GM12864 (cell line): ENCODE measurements at places on chromosomes 13 and 19.

DNA sequence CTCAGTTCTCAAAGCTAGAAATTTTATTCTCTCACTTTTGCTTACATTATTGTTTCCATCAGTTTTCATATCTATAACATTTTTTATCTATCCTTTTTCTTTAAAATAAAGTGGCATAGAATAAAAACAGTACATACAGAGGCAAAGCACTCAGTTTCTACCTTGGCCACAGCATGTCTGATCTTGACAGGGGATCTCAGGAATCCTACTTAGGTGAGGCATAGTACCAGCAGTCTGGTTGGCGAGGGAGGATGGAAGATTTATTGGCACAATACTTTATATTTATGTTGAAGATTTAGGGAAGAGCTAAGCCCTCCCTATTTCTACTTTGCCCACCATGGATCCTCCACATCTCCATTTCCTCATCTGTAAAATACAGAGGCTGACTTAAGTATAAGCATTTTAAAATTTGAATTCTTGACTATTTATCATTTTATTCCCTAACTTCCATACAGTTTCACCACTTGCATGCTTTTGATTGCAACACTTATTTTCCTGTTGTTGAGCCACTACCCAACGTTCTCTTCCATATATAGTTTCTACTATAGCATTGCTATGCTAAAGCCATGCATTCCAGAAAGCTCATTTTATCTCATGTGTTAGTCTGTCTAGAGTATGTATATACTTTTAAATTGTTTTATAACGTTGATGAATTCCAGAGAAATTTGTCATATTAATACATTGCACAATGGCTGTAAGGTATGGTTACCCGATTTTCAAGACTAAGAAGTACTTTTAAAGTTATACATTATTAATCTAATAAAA, 506.7 kb downstream of the KCTD12 start:
- DNase-seq, result no peak

DNA sequence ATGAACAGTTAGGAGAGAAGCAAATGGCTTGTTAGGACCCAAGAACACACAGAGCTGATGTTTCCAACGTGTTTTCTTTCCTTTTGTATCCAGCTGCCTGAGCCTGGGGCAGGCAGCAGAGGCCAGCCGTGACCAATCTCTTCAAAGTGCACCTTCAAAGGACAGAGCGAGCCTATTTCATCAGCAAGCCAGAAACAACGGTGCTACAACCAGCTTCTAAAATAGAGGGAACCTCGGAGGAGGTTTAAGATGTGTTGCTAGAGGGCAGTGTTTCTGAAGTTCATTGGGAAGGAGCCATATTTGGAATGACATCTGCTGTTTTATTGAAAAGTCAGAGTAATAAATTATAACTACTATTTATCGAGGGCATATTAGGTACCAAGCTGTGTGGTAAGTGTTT, 56.2 kb upstream of the RFC3 start:
- no peak for DNase-seq

GRCh38 chr19:51461723-51462161, 3.5 kb upstream of the SIGLEC8 start:
- no peak for DNase-seq

- no peak for DNase-seq
Observed at GRCh38 chr13:73162912-73163911, 104.4 kb downstream of the KLF5 start.

DNA sequence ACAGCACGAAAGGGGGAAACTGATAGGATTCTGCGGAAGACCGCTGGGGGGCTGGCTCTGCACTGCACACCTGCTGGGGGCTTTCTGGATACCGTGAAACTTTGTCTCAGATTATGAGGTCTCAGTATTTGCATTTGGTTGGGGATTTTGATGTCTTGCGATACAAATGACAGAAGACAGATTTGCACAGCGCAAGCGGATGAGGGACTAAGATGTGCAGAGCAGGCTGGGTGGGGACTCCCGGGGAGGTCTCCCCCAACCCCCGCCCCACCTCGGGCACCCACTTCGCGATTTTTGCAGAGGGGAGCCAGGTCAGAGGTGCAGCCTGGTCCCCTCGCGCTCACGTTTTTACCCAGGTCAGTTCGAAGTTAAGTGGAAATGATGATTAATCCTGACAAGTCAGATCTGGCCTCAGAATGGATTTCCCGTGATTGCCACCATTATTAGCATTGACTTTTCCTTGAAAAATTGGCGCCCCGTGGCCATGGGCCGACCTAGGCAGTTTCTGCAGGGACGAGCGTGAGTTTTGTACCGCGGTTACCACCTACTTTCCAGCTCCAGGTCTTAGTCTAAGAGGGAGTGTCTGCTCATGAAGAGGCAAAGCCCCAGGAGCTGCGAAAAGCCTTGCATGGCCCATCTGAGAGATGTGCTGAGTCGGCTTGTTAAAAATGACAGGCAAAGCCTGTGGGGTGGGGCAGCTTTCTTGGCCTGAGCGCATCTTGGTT, 1.3 kb upstream of the GJB2 start:
- DNase-seq, result no peak

DNA sequence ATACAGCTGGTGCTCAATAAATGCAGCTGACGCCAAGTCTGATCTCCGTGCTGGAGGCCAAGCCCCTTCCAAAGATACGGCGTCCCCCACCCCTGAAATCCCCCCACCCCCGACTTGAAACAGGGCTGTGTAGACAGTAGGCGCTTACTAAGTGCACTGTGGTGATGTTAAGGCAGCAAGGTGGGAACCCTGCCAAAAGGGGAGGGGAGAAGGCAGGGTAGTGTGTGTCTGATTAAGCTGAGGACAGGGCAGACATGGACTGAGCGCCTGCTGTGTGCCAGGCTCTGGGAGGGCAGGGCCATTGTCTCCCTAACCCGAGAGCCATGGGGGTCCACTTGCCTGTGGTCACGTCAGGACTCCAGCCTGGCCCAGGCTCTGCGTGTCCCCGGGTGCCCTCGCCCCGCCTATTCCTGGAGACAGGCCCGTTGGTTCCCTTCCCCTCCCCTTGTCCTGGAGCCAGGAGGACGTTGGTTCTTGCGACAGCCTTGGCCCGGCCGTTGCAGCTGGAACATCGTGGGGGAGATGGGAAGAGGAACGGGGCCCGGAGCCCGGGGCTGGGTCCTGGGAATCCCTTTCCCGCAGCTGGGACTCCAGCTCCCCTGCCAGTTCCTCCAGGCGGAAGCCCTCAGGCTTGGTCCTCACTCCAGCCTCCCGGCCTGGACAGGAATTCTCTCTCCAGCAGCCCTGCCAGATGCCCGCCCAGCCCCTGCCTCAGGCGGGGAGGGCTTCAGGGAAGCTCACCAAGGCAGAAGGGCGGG, 1.7 kb upstream of the ELANE start:
- DNase-seq, result no peak

DNA sequence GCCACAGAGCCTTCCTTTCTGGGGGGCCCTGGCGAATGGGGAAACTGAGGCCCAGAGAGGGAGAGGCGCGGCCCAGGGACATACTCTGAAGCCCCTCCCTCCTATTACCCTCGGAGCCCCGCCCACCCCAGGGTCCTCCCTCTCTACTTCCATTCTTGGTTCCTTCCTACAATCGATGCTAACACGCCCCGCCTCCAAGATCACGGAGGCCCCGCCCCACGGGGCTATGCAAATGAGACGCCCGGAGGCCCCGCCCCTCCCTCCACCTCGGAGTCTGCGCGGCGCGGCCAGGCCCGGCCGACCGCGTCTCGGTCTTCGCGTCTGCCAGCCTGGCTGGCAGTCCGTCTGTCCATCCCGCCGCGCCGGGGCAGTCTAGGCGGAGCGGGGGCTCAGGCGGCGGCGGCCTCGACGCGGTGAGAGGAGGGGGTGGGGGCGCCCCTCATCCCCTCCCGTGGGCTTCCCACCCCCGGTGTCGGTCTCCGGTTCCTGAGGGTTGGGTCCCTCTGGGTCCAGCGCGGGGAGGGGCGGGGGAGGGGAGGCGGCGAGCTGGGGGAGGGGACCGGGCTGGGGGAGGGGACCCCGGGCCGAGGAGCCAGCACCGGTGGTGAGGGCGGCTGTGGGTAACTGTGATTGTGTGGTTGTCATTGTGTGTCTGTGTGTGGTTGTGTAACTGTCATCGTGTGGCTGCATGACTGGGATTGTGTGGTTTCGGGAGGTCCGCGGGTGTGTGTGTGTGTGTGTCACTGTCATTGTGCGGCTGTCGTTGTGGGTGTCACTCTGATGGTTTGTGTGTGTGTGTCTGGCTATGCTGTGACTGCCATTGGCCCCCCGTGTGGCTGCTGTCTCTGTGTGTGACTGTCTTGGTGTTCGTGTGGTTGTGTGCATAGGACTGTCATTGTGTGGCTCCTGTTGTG, at the start of gene PLPPR2:
TSS of gene PLPPR2 (plus strand) at position 273 of the 914 bp plus-strand sequence. CDS start 2,242 bp downstream, outside the sequence.
- DNase-seq, result peak; percentile 36

DNA sequence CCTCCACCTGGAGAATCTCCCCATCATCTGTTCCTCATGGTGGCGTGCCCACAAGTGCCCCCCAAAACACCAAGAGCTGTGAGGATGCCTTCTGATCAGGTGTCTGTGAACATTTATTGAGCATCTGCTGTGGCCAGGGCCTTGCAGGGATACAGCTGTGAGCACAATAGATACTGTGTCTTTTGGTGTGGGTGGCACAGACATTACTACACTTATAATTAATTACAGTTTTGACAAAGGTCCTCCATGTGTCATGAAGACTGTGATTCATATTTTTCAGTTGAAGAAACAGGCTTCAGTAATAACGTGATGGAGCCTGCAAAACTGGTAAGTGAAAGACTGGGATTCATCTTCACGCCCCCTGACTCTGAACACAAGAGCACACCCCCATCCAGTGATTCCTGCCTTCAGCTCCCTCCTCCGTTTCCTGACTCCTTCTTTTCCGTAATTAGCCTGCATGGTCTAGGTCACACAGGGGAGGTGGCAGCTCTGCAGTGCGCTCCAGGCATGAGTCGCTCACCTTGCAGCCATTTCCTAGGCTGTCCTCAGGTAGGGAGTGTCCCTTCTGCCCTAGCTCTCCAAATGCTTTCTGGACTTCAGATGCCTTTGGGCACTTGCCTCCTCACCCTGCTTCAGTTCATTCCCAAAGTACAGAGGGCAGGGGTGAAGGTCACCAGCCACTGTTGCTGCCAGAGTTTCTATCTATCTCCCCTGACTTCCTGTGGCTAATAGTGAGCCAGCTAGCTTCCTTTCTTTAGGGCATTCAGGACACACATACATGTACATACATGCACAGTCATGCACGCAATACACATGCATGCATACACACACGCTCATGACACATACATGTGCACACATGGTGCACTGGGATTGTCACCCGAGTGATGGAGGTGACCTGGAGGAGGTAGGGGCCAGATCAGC, 66.5 kb downstream of the SIAH3 start:
- no peak for DNase-seq
